ENCODE measurements at places on chromosomes 12 and 14.

- DNase-seq, result no peak
These were observed 239.2 kb downstream of the PAX9 start for GRCh38 chr14:36900846-36901245.

GRCh38 chr12:126447346-126447745 is 1382.1 kb downstream of the AACS start:
- no peak for DNase-seq

GRCh38 chr14:103091883-103092222 is 2.7 kb upstream of the EXOC3L4 start:
- no peak for DNase-seq

GRCh38 chr12:27207615-27208413 is 36.3 kb upstream of the STK38L start:
- DNase-seq, result no peak

GRCh38 chr12:53751336-53752191 is at the start of gene CISTR:
CISTR (minus strand) TSS chr12:53751979.
- DNase-seq, result no peak

GRCh38 chr12:101830367-101831325 is at the start of gene GNPTAB:
GNPTAB (minus strand) TSS chr12:101830959; CDS start chr12:101830675, 284 bp downstream.
- DNase-seq, result peak; percentile 89

DNA sequence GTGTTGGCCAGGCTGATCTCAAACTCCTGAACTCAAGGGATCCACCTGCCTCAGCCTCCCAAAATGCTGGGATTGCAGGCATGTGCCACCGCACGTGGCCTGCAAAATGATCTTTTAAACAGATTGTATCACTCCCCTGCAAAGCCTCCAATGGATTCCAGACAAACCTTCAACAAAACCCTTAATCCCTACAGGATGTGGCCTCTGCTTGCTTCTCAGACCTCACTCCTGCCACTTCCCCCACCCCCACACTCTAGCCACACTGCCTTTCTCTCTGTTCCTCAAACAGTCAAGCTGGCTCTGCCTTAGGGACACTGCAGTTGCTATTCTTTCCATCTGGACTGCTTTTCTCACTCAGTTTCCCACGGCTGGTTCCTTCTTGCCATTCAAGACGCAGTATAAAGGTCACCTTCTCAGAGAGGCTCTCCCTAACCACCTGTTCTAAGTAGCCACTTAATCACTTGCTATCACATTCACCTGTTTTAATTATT is 47.3 kb upstream of the TMED10 start:
- peak; percentile 35 for DNase-seq

Measured in Jurkat, Clone E6-1 (cell line).